ENCODE measurements at places on chromosomes 5 and 9.
A peak's percentile ranks its signal among the peaks of the same experiment; 100 is the strongest.

GRCh38 chr9:124079176-124079925 lies 67.8 kb downstream of the LHX2 start:
- DNase-seq: no peak

- no peak for DNase-seq
Observed at GRCh38 chr5:168781941-168782571, 202.9 kb upstream of the PANK3 start.

DNA sequence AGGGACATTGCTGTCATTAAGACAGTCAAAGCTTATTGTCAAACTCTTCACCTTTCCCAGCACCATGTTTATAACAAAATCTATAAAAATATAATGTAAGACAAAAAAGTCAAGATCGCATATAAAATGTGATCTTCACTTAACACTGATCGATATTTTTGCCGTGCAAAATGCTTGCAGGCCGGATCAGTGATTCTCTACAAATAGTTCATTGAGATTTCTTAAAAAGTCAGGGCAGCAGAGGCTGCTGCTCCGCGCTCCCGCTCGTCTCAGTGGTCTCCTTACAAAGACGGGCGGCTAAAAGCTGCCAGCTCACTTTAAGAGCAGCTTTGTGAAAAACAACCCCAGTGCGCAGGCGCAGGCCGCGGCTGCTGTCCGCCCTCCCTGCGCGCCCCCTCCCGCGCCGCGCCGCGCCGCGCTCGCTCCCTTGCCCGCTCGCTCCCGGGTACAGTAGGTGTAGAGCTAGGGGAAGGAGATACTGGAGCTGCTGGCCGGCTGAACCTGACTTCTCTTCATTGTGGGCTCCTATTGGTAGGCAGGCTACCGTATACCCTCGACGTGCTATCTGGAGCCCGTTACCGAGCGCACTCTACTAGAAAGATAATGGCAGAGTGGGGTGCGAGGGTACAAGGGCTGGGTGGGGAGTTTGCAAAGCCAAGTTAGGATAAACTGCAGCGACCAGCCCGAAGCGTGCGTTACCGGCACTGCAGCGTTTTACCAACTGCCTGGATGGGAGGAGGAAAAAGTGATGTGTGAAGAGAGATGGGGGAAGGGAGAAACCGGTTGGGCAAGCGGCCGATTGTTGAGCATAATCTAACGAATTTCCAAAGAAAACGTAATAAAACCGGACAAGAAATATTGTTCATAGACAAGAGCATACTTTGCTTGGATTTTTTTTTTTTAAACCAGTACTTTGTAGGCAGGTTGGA lies at the start of gene ARRDC3:
TSS of gene ARRDC3 (minus strand) at position 291 of the 929 bp plus-strand sequence. CDS start at position 66, 225 bp downstream.
- DNase-seq: peak; percentile 93

DNA sequence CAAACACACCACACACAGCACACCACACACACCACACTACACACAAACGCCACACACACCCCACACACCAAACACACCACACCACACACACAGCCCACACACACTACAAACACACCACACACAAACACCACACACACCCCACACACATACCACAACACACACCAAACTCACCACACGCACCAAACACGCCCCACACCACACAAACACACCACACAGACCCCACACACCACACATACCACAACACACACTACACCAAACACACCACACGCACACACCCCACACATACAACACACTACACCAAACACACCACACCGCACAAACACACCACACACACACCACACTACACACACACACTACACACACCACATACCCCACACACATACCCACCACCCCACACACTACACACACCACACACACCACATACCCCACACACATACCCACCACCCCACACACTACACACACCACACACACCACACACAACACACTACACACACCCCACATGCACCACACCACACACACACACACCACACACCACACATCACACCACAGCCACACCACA lies 151.2 kb downstream of the ERCC6L2 start:
- DNase-seq: no peak

DNA sequence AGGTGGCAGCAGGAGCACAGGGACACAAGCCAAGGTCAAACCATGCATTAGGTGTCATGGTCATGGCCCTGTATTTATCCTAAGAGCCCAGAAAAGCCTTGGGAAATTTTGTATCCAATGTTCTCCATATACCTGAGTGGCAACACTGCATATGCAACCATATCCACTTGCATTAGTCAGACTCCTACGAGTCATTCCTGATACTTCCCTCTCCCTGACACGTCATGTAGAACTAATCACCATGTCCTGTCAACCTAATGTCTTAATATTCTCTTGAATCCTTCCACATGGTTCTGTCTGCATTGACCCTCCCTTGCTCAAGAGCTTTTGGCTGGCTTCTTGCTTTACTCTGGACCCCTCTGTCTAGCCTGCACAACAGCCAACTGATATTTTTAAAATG lies 9.4 kb downstream of the SCGB3A2 start:
- DNase-seq: no peak

- DNase-seq: no peak
Observed at GRCh38 chr5:30804739-30805505, 388.6 kb upstream of the CDH6 start.

GRCh38 chr5:120684213-120684612 lies 220.1 kb downstream of the PRR16 start:
- DNase-seq: no peak

- no peak for DNase-seq
Observed at GRCh38 chr5:127697894-127698600, 5.1 kb upstream of the CCDC192 start.

DNA sequence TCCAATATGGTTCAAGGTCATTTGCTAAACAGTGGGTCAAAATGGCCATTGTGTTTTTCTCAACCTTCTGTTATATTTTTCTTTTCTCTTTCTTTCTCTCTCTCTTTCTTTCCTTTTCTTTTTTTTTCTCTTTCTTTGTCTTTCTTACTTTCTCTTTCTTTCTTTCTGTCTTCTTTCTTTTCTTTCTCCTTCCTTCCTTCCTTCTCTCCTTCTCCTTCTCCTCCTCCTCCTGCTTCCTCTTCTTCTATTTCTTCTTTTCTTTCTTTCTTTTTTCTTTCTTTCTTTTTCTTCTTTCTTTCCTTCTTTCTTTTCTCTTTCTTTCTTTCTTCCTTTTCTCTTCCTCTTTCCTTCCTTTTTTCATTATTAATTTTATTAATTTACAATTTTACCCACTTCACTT lies 619.5 kb downstream of the IRX1 start:
- no peak for DNase-seq

- DNase-seq: no peak
Observed at GRCh38 chr9:124279531-124280175, 21.9 kb downstream of the NEK6 start.

GRCh38 chr5:27810458-27810857 lies 772.1 kb upstream of the CDH9 start:
- no peak for DNase-seq

DNA sequence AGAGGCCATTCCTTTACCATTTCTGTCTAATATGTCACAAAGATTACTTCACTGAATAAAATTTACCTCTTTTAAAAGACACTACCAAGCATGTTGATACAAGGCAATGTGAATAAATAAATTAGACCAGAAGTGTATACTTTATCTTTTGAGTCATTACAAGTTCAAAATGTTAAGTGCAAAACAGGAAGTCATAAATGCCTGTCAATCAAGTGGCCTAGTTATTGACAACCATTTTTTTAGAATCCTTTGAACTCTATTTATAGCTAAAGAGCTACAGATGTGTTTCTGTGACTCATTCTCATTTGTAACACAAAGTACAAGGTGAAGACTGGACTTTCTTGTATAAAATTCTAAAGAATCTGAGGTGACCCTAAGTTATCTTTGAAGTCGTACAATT lies 602.7 kb upstream of the SEMA6A start:
- DNase-seq: no peak

- no peak for DNase-seq
Observed at GRCh38 chr9:89494199-89494598, 3.7 kb downstream of the SEMA4D start.

GRCh38 chr5:42826757-42827515 lies 15.2 kb upstream of the SELENOP start:
- no peak for DNase-seq

DNA sequence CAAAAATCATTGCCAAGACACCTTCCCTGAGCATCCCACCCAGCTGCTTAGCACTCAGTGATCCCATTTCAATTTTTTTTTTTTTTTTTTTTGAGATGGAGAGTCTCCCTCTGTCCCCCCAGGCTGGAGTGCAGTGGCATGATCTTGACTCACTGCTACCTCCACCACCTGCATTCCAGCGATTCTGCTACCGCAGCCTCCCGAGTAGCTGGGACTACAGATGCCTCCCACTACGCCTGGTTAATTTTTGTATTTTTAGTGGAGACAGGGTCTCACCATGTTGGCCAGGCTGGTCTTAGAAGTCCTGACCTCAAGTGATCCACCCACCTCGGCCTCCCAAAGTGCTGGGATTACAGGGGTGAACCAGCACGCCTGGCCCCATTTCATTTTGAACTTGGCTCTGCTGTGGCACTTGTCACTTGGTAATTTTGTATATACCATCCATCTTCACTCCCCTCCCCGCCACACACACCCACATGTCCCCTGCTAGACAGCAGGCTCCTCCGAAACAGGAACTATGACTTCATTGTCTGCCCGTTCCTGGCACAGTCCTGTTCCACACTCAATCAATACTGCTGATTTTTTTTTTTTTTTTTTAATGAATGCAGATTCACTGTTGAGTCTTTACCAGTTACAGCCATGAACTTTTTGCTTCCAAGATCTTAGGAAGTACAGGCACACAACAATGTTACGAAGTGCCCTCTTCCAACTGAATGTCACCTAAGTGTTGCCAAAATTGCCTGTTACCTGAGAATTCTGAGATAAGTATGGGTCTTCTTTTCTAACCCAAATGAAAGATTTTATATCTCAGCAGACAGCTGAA lies 17.3 kb upstream of the ZBTB34 start:
- DNase-seq: no peak

DNA sequence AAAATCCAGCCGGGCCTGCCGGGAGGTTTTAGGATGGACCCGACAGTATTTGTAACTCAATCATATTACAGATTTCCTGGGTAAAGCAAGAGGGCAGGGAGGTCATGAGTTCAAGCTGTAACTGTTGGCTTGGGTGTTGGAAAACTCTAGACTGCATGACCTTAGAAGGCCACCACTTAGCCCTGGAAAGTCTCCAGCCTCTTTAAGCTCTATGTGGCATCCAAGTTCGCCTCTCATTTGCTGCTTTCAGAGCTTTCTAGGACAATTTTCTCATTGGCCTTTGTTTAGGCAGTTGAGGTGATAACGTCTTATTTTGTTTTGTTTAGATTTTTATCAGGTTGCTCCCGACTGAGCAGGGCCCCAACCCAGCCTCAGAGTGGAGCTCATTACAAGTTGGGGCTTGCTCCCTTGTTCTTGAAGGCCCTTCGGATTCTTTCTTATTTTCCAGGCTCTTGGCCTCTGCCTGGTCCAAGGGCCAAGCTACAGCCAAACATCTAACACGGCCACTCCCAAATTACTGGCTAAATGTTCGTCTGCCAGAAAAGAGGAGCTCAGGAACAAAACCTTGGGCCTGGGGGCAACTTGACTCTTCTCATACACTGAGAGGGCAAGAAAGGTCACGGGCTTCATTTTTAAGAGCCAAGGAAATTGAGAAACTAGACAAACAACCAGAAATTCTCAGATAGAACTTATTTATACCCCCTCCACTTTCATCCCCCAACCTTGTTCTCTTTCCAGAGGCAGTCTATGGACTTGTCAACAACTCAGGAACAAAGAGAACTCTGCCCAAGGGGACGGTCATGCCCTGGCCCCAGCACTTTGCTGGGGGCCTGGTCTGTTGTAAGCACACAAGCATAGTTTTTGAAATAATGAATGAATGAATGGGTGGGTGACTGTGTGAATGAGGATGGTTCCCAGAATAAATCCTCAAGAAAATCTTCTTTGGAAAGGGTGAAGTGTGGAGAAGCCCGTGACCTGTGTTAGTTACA lies 526.9 kb downstream of the BNC2 start:
- no peak for DNase-seq

DNA sequence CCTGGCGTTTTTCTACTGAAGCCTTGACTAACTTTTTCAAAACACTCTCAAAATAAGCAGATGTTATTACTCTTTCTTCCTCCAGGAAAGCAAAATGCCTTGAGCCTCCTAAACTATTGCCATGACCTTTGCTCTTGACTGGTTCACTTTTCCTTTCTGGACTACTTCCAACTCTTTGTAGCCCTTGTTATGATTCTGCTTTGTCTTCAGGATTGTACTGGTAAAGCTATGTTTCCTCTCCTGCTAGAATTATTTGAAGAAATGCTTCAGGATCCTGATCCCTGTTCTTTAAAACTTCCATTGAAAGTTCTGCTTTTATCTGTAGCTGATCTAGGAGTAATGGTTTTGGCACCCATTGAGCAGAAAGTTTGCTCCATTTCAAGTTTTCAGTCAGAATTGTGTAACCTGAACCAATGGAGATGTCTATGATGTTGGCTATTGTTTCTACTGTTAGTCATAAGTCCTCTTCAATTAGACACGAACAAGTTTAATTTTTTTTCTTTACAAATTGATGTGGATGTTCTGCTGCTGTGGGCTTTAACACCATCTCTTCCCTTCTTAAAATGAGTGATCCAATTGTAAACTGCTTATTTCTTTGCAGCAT lies 1356.4 kb downstream of the EFNA5 start:
- no peak for DNase-seq

GRCh38 chr9:38026021-38026809 lies 42.8 kb downstream of the SHB start:
- DNase-seq: no peak

GRCh38 chr9:126170286-126170823 lies 156.3 kb upstream of the MVB12B start:
- DNase-seq: no peak

DNA sequence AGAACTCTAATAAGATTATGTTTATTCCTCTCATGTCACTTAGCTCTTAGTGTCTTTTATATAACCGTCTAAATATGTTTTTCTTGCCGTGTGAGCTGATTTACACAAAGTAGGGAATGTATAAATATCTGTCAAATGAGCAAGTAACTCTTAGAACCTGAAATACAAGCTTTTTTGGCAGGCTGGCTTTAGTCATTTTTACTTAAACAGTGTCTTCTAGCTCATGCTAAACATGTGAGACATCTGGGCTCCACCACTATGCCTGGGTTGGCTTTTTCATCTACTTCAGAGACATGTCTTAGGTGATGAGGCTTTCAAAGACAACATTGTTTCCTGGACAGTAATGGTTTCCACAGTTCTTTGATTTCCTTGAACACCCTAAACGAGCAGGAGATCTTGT lies 137.2 kb upstream of the ZNF608 start:
- no peak for DNase-seq

DNA sequence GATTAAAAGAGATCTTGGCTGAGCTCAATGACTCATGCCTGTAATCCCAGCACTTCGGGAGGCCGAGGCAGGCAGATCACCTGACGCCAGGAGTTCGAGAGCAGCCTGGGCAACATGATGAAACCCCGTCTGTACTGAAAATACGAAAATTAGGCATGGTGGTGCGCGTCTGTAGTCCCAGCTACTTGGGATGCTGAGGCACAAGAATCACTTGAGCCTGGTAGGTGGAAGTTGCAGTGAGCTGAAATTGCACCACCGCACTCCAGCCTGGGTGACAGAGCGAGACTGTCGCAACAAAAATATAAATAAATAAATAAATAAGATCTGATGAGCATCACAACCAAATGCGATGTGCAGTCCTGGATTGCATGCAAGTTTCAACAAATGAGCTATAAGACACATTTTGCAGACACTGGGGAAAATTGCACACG lies 8.7 kb upstream of the ENG start:
- DNase-seq: no peak

Data from T-helper 17 cell (primary cell).